ENCODE measurements at places on chromosomes 6 and 20.

GRCh38 chr20:4014031-4014474, 1.3 kb downstream of the RNF24 start:
- DNase-seq, result peak; percentile 89

- DNase-seq, result peak; percentile 95
These were observed 72.1 kb downstream of the CBFA2T2 start for GRCh38 chr20:33561692-33562601.

- no peak for DNase-seq
These were observed 336.5 kb downstream of the KIF16B start for GRCh38 chr20:16236589-16237241.

GRCh38 chr20:61436667-61437279, 184.7 kb downstream of the CDH4 start:
- DNase-seq, result peak; percentile 86

- no peak for DNase-seq
These were observed 686 bp downstream of the ZGPAT start for GRCh38 chr20:63708301-63709148.

- no peak for DNase-seq
These were observed 234.8 kb upstream of the QKI start for GRCh38 chr6:163179721-163180120.

Measured in MCF 10A (cell line).